Common myeloid progenitor, CD34-positive (primary cell): ENCODE measurements at places on chromosomes 11 and 22.
A peak's percentile ranks its signal among the peaks of the same experiment; 100 is the strongest.

- DNase-seq: no peak
These were observed 31.0 kb downstream of the CECR2 start for GRCh38 chr22:17400305-17400704.

- DNase-seq: no peak
These were observed 16.2 kb downstream of the PIWIL4 start for GRCh38 chr11:94583213-94583865.

DNA sequence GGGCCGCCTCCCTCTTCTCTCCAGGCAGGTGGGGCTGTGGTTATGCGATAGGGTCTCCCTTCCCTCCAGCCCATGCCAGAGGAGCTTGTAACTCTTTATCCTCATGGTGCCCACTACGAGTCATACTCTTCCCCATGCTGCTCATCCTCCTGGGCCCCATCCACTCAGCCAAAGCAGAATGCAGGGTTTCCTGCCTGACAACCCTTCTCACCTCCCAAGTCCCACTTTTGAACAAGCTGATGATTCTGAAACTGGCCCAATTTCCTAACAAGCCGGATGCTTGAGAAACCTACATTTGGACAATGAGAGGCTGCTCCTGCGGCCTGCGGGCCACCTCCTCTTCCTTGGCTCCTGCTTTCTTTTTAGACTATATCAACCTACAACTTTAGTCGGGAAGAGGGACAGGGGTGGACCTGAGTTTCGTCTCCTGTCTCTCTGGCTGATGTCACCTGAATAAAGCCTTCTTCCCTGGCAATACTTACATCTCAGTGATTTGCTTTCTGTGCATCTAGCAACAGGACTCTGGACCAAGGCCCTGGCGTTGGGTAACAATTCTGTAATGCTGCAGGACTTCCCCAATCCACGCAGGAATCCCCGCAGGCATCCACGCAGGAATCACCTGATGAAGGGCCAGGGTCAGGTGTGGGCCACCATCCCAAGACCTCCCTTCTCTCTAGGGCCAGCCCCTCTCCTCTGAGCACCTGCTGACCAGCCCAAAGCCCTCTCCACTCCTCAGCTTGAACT lies 1.5 kb upstream of the NDUFS8 start:
- DNase-seq: no peak

GRCh38 chr11:125359130-125359529 lies 136.9 kb downstream of the FEZ1 start:
- DNase-seq: no peak

- DNase-seq: no peak
These were observed 73.8 kb upstream of the SHISAL1 start for GRCh38 chr22:44386386-44387035.

- no peak for DNase-seq
These were observed 30.0 kb upstream of the ME3 start for GRCh38 chr11:86702220-86702983.

GRCh38 chr22:44660051-44660830 lies 41.8 kb upstream of the PRR5 start:
- no peak for DNase-seq

- no peak for DNase-seq
These were observed 6.7 kb upstream of the TRIM44 start for GRCh38 chr11:35655856-35656255.

- peak; percentile 69 for DNase-seq
These were observed 3.5 kb downstream of the PLXNB2 start for GRCh38 chr22:50303848-50304527.

DNA sequence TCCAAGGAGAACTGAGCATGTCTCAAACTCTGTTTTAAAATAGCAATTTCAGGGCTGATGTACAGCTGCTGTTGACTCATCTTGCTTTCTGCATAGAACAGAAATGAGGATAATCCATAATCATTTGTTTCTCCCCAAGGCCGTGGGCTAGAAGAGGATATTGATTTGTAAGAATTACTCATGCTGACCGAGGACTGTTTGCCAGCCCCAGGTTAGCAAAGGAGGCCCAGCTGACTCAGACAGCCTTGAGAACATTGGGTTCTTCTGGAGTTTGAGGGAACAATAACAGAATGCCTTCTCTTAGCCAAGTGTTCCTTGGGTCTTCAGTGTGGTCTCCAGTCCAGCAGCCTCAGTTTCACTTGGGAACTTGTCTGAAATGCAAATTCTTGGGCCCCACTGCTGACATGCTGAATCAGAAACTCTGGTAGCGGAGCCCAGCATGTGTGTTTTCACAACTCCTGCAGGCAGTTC lies 92.0 kb downstream of the ZC3H12C start:
- no peak for DNase-seq

GRCh38 chr11:95715777-95716241 lies 73.8 kb downstream of the FAM76B start:
- DNase-seq: peak; percentile 80

DNA sequence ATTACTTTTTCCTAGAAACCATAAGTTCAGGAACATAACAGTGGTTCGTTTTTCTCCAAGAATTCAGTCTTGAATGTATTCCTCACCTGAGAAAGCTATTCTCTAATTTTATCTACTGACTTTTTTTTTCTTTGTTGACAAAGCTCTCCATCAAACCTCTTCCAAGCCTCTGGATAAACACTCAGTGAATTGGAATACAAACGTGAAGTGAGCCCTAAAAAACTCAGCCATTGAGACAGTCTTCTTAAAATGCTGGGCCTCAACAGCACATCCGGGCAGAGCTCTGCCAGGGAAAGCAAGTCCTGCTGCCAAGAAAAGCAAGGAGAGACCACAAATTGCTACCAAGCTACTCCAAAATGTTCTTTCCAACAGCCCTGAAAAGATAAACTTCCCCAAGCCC lies 7.7 kb upstream of the SLC1A2 start:
- no peak for DNase-seq

- DNase-seq: no peak
These were observed 558.4 kb downstream of the METTL15 start for GRCh38 chr11:28666632-28667031.

DNA sequence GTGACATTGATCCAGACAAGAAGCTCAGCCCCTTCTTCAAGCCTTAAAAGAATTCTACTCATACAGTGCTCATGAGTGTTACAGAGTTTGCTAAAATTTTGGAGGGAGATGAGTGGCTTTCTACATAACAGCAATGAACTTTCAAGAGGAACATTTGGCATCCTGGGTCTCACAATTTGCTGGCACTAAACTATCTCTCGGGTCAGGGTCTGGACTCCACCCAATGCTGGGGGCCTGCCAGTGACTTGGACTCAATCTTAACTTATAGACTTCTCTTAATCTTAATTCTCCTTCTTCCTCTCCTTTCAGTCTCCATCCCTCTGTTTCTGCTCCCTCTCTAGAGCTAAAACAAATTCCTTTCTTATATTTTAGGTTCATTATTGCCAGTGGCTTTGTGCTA lies 317.9 kb downstream of the TMEM135 start:
- no peak for DNase-seq

DNA sequence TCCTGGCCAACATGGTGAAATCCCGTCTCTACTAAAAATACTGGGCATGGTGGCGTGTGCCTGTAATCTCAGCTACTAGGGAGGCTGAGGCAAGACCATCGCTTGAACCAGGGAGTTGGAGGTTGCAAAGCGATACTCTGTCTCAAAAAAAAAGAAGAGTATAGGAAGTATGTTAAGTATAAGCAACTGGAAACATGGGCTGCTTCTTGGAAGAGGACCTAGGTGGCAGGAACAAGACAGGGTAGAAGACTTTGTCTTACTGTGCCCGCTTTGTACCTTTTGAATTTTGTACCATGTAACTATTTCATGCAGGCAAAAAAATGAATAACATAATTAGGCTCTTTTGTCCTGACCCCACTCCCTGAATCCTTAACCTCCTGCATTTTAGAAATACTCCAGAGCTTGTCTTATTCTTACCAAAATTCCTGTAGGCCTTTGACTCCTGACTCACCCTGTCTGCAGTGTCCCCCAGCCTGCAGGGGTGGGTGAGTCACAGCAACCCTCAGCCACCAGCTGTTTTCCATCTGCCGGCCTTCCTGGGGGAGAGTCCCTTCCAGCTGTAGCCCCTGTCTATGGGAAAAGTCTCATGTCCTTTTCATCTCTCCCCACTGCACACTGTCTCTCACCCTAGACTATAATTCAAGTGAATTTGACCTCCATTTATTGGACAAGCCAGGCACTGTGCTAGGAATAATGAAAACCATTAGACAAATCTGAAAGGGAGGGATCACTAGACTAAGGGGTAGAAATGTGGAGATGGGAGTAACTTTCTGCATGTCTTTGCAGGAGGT lies 41.8 kb downstream of the TXN2 start:
- DNase-seq: no peak

DNA sequence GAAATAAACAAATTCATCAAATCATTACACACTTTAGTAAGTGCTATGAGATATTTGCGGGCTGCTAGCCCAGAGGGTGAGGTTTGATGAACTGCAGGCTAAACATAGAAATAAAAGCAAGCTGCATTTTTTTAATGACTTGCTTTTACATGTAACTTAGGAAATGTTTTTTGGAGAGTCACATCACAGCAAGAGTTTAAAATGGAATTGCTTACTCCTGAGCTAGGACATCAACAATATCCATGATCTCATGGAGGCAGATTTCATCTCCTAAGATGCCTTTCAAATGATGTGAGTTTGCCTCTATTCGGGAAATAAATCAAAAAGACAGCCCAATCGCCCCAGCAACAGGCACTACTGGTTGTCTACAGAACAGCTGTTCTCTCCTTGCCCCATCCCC lies 73.4 kb upstream of the CD44 start:
- no peak for DNase-seq

DNA sequence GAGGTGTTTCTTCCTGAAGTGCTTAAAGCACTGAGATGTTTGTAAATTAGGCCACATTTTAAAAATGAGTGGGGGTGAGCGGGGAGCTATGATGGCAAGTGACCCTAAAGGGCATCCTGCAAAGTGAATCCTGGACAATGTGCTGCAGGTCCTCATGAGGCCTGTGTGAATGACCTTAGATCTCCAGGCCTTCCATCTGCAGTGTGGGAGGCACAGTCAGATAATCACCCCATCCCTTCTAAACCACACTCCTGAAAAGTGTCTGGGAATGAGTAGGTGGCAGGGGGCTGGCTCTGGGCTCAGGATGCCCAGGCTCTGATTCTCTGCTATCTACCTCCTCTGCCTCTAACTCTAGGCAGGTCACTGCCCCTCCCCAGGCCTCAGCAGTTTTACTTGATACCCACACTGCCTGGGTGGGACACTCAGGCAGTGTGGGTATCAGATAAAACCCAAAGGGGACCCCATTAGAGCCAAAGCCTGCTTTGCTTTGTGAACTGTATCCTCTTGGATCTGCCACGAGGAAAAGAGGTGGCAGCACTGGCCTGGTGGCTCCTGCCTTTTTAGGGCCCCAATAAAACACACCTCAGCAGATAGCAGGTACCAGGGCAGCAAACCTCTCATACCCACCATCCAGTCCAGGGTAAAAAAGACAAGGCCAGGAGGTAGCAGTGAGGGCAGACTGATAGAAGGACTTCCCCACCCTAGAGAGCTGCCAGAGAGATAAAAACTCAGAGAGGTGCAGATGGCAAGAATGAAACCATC lies 10.5 kb downstream of the STARD10 start:
- no peak for DNase-seq

GRCh38 chr11:56932572-56933220 lies 56.0 kb upstream of the OR5AK2 start:
- DNase-seq: no peak

GRCh38 chr11:131027491-131027890 lies 111.2 kb upstream of the SNX19 start:
- DNase-seq: no peak

GRCh38 chr11:20369826-20370225 lies 6.3 kb downstream of the HTATIP2 start:
- DNase-seq: no peak

DNA sequence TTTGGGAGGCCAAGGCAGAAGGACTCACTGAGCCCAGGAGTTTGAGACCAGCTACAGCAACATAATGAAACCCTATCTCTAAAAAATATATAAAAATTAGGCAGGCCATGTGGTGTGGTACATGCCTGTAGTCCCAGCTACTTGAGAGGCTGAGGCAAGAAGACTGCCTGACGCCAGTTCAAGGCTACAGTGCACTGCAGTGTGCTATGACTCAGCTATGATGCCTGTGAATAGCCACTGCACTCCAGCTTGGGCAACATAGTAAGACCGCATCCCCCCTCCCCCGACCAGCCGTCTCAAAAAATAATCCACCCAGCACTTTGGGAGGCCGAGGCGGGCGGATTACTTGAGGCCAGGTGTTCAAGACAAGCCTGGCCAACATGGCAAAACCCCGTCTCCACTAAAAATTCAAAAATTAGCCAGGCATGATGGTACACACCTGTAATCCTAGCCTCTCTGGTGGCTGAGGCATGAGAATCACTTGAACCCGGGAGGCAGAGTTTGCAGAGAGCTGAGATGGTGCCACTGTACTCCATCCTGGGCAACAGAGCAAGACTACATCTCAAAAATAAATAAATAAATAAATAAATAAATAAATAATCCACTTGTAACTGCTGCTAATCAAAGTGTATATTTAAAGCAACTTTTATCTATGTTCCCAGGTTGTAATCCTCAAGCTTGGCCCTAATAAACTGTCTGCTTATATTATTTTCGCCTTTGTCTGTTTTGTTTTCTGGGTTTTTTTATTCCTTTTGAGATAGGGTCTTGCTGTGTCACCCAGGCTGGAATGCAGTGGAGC lies 7.8 kb downstream of the HPS5 start:
- no peak for DNase-seq

DNA sequence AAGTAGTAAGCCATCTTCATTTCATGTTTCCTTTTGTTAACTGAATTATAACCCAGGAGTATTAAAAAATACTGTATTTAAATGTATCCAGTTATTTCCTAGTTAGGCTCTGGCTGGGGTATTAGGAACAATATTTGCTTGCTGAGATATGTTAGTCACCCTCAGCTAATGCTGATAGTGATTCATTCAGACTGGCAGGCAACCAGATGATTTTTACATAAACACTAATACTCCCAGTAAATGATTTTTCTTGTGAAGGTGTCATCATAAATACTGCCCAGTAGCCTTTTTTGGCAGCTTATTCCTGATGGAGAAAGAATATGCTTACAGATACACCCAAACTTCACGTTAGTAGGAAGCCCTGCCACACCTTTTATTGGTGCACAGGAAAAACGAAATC lies 8.1 kb downstream of the YWHAH start:
- no peak for DNase-seq

GRCh38 chr11:468493-468892 lies 18.4 kb downstream of the PTDSS2 start:
- no peak for DNase-seq

DNA sequence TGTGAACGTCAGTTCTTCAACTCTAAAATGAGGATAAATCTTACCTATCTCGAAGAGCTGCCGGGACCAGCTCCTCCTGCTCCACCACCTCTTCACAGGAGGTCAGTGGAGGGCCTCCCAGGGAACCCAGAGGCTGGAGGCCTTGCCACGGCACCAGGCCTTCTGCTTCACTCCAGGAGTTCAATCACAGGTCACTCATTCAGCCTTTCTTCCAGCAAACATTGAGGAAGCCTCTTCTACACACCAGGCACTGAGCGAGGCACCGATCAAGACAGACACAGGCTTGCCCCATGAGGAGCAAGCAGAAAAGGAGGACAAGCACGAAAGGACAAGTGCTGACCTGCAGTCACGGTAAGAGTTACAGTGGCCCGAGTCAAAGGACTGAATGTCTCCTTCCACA lies 64.8 kb upstream of the WNT11 start:
- DNase-seq: no peak
